ENCODE measurements at places on chromosomes 5 and 9.

DNA sequence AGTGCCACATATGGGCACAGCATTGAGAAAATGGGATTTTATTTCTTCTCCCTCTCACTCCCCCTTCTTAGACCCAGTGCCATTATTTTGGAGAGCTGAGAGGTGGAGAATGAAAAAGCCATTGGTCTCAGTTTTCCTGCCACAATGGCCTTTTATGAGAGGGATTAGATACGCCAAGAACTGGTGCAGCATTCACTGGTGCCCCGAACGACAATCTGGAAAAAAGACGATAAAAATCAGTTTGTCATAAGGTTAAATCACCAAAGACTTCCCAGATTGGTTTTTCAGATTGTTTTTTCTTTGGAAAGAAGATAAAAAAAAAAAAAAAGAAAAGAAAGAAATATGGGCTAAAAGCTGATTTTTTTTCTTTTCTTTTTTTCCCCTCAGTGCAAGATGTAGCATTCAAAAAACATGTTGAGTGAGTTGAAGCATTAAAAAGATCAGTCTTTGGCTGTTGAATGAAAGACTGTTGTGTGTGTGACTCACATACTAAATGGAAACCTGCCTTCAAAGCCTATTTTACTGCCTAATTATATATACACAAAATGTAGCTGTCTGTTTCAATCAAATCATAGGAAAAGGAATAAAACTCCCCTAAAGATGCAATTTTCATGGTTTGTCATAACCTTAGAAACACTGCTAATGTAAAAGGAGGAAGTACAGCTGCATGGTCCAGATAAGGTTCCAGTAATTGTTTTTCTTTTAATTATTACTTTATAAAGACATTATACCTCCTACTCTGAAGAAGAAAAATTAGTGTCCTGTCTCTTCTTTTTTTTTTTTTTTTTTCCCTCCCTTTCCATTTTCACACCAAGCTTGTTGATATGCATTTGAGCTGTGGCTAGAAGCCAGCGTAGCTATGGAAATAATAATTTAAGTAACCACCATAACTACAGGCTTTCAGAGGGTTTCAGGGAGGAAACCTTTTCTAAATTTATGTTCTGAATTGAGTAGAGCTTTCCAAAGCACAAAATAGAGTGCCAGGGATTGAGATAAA is 27.2 kb upstream of the ZNF608 start:
- peak; percentile 64 for DNase-seq

DNA sequence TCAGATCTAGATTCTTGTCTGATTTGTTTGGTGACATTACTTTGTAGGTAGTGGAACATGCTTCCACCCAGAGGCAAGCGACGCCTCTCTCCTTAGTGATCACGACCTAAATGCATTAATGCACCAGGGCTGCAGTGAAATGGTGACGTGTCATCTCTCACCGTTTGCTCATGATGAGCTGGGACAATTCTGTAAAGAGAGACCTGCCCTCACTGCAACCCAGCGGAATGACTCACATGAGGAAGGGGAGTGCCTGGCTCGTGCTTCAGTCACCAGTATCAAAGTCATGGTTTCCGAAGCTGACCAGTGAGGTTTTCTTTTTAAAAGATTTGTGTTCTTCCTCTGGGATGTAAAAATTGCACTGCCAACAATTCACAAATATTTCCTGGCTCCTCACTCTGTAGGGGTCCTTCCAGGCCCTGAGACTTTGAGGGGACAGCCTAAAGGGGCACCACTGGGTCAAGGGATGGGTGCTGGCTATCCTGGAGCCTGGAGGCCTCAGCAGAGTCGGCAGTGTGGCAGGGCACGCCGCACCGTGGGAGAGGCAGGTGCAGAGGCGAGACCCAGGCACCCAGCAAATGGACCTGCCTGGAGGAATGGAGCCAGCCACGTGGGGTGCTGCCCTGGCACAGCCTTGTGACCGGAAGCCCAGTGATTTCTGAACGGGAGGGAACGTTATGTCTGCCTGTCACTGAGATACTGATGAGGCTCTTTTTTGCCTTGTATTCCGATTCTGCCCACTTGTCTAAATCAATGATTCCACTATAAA is 17.3 kb downstream of the QSOX2 start:
- DNase-seq: no peak

- no peak for DNase-seq
Observed at GRCh38 chr5:117454716-117455212, 880.1 kb upstream of the SEMA6A start.

GRCh38 chr9:96057155-96057554 is 181.7 kb downstream of the ERCC6L2 start:
- DNase-seq: no peak

- DNase-seq: no peak
Observed at GRCh38 chr5:74313896-74314295, 326.6 kb downstream of the ENC1 start.

DNA sequence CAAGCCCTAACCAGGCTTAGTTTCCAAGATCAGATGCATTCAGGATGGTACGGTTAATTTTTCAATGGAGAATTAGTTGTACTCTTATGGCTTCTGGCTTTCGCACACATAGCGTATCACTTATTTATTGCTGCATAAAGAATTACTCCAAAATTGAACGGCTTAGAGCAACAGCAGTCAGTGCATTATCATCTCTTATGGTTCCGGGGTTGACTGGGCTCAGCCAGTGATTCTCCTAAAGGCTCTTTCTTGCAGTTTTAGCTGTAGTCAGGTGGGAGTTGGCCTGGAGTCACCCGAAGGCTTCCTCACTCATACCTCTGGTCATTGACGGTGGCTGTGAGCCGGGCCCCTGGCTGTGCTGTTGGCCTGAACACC is 595 bp upstream of the GRHPR start:
- DNase-seq: no peak

- no peak for DNase-seq
Observed at GRCh38 chr5:91296674-91297143, 86.4 kb downstream of the ARRDC3 start.

DNA sequence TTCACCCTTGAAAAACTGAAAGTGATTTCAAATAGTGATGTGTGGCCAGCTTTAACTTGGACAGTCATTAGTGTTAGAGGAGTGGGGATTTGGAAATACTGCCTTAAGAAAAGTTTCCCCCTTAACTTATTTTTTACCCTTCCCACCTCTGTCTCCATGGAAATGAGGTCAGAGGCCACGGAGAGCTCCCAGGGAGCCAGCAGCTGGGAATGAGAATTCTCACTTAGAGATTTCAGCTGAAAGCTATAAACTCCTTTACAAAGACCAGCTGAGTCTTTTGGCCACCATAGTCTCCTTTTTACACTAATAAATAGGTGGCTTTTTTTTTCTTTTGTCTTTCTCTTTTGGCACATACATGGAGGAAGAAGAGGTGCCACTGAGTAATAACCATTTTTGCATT is 45.7 kb upstream of the PIK3R1 start:
- no peak for DNase-seq

DNA sequence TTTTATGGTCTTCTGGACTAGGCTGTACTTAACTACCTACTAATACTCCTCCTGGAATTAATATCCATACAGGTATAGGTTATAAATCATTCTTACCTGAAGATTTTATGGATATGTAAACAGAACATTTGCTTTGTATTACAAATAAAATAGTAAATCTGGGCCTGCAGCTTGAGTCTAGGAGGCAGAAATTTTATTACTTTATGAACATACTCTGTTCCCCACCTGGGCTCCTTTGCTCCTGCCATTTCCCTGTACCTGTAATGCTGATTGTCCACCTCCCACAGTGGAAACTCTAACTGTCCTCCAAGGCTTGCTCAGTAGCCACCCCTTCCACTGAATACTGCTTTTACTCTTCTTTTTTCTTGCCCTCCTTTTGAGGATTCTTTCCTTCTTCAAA is 108.0 kb downstream of the PAM start:
- DNase-seq: no peak

Measured in NCI-H2227 treated with DMSO at 0.1 percent for 48 hours (cell line).